ENCODE measurements at places on chromosomes 13 and 19.

DNA sequence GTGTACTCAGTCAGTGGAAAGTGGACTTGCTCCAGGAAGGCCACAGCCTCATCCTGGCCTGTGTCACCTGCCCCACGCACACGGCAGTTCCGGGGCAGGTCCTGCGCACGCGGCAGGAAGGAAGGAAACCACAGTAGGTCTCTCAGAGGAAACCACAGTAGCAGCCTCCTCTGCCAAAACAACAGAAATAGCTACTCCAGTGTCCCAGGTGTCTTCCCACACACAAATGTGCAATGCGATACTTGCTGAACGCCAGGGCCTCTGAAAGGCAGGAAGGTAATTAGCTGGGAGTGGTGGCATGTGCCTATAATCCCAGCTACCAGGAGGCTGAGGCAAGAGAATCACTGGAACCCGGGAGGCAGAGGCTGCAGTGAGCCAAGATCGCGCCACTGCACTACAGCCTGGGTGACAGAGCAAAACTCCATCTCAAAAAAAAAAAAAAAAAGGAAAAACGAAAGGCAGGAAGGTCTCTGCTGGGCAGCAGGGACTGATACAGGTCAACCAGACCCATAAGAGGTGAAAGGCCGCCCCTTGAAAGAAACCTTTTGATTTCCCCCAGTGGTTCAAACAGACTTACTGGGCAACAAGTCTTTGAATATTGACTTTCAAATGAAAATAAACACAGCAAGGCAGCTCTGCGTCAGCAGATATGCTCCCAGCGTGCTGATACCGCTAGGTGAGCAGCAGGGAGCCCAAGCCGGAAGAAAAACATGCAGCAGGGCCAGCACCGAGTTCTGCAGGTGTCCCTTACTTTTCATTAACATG lies 49.5 kb downstream of the CRYL1 start:
- no peak for DNase-seq

DNA sequence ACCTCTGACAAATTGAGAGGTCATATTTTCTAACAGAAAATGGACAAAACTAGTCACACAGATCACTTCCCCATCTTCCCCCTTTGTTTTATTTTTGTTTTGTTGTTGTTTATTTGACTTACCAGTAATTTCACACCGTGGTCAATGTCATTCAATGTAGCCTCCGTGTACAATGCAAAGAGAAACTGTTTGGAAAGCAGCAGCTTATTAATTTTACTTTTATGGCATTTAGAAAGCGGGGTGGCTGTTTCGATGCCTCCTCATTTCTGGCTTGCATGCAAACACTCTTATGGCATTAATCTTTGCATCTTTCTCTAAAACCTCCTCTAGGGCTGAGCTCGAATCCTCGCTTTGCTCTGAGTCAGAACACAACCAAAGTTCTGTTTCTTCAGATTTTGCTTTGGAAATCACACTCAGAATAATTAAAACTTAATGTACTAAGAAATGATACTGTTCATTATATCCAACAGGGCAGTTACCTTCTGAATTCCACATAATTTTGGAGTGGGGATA lies 77.0 kb downstream of the ZNF536 start:
- peak; percentile 31 for DNase-seq

- no peak for DNase-seq
Observed at GRCh38 chr19:11752244-11752736, 13.5 kb upstream of the ZNF823 start.

DNA sequence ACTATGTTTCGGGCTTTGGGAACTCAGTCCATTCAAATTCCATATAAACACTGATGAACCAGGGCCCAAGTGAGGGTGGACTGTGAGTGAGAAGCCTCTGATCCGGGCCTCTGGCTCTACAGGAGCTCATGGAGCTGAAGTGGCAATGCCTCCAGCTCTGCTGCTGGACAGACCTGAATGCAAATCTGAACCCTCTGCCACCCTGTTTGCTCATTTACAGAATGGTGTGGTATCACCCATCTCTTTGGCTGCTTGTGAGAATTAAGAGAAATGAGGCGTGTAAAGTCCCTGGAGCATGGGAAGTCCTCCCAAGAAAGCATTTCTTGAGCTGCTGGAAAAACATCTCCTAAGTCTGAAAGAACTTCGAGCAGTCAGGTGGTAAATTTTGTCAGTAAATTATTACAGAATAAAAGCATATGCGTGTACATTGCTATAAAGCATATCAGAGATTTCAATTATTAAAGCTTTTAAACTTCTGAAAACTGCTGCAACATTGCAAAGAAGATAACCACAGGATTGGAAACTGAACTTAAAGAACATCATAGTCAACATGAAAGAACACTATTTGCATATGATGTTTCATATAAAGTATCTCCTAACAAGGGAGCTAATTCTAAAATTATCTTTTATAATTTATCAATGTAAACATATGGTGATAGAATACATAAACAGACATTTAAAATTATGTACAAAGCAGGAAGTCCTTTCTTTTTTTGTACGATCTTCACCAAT lies 369.0 kb downstream of the UQCRFS1 start:
- no peak for DNase-seq

- no peak for DNase-seq
Observed at GRCh38 chr19:13097463-13098258, 5.0 kb downstream of the LYL1 start.

DNA sequence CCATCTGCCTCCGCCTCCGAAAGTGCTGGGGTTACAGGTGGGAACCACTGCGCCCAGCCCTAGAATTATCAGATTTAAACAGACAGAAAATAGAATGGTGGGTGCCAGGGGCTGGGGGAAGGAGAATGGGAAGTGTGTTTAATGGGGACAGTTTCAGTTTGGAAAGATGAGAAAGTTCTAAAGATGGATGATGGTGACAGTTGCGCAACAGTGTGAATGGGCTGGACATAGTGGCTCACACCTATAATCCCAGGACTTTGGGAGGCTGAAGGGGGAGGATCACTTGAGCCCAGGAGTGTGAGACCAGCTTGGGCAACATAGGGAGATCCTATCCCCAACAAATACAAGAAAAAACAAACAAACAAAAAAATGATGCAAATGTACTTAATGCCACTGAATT lies 15.9 kb downstream of the KANK2 start:
- DNase-seq: no peak

GRCh38 chr13:51997641-51998330 lies 13.5 kb downstream of the ATP7B start:
- no peak for DNase-seq

- DNase-seq: no peak
Observed at GRCh38 chr13:81637457-81637856, 1296.5 kb upstream of the SPRY2 start.

DNA sequence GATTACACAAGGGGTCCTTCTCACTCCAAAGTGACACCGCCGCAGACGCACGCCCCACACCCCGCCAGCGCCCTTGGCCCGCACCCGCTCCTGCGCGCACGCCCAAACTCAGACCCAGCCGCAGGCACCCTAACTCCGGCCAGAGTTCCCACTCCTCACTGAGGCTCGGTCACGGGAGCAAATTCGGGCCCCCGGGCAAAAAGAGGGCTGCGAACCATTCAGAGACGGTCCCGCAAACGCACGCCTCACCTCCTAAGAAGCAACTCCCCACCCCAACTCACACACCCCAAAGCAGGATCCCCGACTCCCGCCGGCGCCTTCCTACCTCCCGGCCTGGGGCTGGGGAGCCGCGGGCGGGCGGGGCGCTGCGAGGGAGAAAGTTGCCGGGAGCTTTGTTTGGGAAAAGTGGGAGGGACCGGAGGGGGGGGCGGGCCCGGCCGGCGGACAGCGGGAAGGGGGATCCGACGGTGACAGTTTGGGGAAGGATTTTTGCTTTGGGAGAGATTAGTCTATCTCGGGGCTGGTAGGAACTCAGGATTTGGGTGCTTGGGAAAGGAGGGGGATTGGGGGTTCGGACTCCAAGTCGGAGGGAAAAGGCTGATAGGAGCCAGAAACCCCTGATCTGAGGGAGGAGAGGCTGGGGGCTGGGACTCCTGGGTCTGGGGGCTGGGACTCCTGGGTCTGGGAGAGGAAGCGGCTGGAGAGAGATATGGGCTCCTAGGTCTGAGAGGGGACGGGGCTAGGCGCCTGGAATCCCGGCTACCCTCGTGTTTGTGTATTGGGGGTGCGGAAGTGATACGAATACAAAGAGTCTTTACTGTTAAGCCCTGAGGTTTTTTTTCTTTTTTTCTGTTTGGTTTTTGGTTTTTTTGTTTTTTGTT lies at the start of gene TEAD2:
Gene TEAD2 (minus strand): TSS at position 369 of the 881 bp plus-strand sequence. CDS start 2,341 bp downstream, outside the sequence.
- DNase-seq: peak; percentile 72

- DNase-seq: no peak
Observed at GRCh38 chr19:47752440-47753211, 7.3 kb downstream of the NOP53 start.

- DNase-seq: no peak
Observed at GRCh38 chr13:51959773-51960172, 51.5 kb downstream of the ATP7B start.

GRCh38 chr13:48618937-48619336 lies 34.8 kb upstream of the CYSLTR2 start:
- no peak for DNase-seq

DNA sequence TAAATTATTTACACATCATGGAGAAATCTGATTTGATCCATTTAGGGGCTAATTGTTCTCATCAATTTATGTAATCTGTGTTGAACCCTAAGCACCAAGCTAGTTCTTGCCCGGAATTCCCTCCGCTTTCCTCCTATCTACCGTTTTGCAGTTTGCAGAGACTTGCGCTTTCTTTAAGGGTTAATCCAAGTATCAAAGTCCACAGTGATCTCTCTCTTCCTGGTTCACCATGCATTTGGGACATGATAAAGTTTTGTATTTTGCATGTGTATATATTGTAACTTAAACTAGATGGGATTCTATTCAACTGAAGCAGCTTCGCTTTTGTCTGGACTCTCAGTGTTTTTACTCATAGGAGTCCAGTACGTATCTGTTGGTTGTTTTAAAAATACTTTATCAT lies 13.8 kb upstream of the KLF5 start:
- DNase-seq: no peak

DNA sequence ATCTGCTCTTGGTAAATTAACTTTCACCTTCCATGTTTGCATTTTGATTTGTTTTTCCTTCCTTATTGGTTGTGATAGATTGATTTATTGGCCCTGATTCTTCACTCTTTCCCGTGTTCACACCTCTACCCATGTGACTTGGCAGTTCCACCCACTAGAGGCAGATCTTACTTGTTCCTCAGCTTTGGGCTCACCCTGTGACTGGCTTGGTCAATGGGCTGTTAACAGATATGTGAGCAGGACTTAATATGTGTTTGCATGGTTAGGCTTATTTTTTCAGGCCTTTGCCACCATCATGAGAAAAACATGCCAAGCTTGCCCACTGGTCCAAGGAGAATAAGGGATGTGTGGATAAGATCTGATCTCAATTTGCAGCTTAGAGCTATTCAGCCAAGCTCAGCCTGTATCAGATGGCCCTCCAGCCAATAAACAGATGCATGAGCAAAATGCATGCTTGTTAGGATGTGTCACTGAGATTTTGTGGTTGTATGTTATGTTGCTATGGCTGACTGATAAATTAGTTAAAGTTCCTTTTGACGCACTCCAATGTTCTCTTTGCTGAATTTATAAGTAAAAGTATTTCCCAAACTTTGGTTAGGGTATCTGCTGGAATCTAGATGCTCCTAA lies 48.0 kb downstream of the RGCC start:
- peak; percentile 91 for DNase-seq

GRCh38 chr13:49690995-49691784 lies at the start of gene EBPL:
TSS of gene EBPL (minus strand) at chr13:49691486. CDS start at chr13:49691424, 62 bp downstream.
- DNase-seq: peak; percentile 92

DNA sequence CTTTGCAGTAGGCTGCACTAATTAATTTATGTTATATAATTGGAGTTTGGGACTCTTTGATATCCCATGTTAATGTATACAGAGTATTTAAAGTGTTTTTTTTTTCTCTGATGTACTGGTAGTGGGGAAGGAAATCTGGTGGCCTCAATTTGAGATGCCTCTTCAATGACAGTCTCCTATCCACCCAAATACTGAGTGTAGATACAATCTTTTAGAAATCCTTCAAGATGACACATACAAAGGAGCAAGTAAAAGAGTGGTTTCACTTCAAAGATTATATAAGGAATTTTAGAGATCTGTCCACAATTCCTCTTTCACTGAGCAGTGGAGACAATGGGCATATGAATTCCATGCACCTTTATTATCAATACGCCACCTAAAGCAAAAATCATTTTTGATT lies 15.1 kb downstream of the NALCN start:
- DNase-seq: no peak

DNA sequence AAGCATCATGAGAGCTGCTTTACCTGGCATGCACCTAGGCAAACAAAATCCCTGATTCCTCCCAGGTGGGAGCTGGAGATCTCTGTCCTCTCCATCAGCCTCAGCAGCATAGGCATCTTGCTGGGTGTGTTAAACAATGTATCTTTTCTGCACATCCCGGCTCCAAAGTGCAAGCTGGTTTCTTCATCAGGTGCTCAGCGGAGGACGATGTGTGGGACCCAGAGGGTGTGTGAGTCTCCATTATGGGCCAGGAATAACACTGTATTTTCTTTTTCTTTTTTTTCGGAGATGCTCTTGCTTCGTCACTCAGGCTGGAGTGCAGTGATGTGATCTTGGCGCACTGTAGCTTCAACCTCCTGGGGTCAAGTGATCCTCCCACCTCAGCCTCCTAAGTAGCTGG lies 9.9 kb downstream of the CNFN start:
- no peak for DNase-seq

DNA sequence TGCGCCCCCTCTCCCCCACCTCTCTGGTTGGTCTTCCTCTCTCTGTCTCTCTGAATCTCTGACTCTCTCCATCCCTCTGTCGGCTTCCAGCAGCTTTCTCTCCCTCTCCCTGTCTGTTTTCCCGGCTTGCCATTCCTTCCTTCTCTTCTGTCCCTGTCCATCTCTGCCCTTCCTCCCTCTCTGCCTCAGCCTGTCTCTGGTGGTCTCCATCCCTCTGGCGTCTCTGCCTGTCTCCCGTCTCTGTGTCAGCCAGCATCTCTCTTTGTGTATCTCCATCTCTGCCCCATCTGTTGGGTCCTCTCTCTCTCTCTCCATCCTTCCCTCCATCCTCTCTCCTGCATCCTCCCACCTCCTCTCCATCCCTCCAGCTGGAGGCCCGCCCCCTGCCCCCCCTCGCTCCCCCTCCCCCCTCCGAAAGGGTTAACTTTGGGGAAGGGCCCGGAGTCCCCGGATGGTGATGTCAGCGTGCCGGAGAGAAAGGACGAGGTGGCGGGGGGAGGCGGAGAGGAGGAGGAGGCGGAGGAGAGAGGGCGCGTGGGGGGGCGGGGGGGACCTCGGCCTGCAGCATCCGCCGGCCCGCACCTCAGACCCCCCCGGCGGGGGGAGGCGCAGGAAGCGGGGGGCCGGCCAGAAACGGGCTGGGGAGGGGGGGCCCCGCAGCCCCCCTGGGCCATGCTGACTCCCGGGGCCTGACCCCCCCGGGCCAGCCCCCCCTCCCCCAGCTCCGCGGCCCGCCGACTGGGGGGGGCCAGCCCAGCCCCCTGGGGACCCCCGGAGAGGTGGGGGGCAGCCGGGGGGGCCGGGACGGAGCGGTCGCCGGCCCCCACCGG lies at the start of gene BRSK1:
Gene BRSK1 (plus strand): TSS at position 450 of the 830 bp plus-strand sequence. CDS start 446 bp downstream, outside the sequence.
- peak; percentile 87 for DNase-seq

GRCh38 chr13:39201180-39201579 lies 162.9 kb downstream of the NHLRC3 start:
- no peak for DNase-seq

GRCh38 chr19:772730-773436 lies 22.0 kb downstream of the MISP start:
- DNase-seq: no peak

- peak; percentile 64 for DNase-seq
Observed at GRCh38 chr13:98626298-98626935, 49.5 kb upstream of the STK24 start.

Data from fibroblast of skin of abdomen (primary cell).